ENCODE measurements at places on chromosomes 12 and 14.
A peak's percentile ranks its signal among the peaks of the same experiment; 100 is the strongest.

DNA sequence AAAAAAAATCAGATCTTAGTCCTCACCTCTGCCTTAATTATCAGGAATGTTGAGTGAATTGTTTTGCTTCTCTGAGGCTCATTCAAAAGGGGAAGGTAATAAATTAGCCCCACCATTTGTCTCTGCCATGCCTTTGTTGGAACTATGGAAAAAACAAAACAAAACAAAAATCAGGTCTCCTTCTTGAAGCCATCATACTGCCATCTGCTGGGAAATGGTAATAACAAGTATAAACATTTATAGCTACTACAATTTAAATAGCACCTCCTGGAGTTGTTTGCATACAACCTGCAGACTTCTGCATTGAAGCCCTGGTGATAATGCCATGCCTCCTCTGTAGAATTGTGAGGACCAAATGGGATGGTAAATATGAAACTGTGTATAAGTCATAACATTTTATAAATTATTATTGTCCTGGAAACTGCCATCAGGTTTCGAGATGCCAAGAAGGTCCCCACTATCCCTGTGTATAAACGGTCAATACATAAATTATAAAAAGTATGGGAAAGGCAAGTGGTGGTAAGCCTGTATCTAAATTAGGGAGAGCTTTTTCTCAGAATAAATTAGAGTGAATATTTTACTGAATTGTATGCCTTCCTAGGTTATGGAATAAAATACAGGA is 87.2 kb upstream of the FGD4 start:
- DNase-seq, result no peak

GRCh38 chr14:105783707-105784106 is 257.3 kb downstream of the TMEM121 start:
- DNase-seq, result no peak

DNA sequence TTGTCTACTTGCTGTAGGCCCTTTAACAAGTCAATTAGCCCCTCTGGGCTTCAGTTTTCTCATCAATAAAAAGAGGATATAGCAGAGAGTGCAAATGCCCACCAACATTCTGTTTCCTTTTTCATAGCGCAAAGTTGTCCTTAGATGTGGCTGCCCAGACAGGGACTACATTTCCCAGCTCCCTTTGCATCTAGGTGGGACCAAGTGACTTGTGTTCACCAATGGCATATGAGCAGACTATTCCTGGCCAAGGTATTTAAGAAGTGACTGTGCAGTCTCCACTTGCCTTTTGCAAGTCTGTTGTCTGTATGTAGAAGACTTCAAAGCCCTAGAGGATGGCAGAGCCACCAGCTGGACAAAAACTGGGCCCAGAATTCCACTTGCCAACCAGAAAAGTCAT is 59.7 kb downstream of the DAO start:
- peak; percentile 19 for DNase-seq

- DNase-seq, result no peak
Observed at GRCh38 chr12:75162845-75163244, 46.8 kb downstream of the KCNC2 start.

DNA sequence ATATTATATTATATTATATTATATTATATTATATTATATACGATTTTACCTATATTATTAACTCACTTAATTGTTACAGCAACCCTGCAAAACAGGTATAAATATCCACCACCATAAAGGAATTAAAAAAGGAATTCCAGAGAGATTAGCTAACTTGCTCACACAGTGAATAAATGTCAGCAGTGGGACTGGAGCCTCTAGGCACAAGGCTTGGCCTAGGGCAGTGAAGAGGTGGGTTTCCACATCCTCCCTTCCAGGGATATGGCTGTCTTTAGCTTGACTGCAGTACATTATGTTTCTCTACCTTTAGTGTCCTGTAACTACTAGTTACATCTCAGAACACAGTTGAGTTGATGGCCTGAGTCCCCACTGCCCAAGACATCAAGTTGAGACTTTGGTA is 166.9 kb downstream of the SLC15A5 start:
- DNase-seq, result no peak

Measured in activated CD4-positive, alpha-beta memory T cell treated with anti-CD3 and anti-CD28 coated beads, Interleukin-2, amount 10 ng/mL, durations not matched to agents 7 days and 5 days (primary cell).